ENCODE measurements at places on chromosomes 12 and 14.

DNA sequence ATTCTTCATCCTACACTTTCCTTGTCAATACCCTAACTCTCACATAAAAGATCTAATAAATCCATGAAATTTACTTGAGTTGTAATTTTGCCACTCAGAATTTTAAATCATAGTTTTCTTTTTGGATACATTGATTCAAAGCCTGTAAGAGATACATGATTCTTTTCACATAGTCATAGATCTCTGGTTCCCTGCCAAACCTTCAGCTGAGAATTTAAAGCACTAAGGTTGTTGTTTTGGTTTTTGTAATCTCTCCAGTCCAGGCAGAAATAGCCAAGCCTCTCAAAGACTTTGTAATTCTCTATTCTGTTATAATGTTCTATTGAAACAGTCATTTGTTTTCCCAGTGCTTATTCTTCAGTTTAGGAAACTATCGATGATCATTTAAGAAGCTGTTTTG is 273.9 kb downstream of the TRHDE start:
- no peak for DNase-seq

- DNase-seq = no peak
These were observed 510.6 kb downstream of the RERGL start for GRCh38 chr12:17579205-17580026.

- no peak for DNase-seq
These were observed 19.6 kb downstream of the LGMN start for GRCh38 chr14:92728759-92729364.

- DNase-seq = no peak
These were observed 219.8 kb downstream of the AEBP2 start for GRCh38 chr12:19659086-19659485.

GRCh38 chr12:92295523-92295922 is 149.9 kb upstream of the BTG1 start:
- DNase-seq = no peak

- peak; percentile 21 for DNase-seq
These were observed 9.0 kb upstream of the OR6J1 start for GRCh38 chr14:22653012-22653621.

DNA sequence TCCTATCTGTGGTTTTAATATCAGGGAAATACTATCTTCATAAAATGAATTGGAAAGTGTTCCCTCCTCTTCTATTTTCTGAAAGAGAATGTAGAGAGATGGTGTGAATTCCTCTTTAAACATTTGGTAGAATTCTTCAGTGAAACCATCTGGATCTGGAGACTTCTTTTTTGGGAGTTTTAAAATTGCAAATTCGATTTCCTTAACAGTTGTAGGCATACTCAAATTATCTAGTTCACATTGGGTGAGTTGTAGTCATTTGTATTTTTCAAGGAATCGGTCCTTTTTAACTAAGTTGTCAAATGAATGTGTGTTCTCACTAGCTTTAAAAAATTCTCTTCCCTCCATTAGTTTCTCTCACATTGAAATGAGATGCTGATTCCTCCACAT is 75.4 kb upstream of the CHST11 start:
- DNase-seq = no peak

DNA sequence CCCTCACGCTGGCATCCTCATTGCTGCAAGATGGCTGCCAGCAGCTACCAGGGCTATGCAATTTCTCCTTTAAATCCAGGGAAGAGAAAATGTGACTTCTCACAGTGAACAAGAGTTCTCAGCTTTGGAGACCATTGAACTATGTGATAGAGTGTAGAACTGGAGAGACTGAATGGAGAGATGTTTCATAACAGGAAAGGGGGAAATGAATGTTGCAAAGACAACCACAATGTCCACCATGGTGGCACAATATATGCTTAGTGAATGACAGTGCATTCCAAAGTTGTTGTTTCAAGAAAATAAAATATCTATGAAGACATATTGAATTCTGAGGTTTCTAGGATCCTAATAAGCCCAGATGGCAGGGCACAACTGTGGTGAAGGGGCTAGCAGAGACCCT is 13.2 kb upstream of the COCH start:
- DNase-seq = no peak

DNA sequence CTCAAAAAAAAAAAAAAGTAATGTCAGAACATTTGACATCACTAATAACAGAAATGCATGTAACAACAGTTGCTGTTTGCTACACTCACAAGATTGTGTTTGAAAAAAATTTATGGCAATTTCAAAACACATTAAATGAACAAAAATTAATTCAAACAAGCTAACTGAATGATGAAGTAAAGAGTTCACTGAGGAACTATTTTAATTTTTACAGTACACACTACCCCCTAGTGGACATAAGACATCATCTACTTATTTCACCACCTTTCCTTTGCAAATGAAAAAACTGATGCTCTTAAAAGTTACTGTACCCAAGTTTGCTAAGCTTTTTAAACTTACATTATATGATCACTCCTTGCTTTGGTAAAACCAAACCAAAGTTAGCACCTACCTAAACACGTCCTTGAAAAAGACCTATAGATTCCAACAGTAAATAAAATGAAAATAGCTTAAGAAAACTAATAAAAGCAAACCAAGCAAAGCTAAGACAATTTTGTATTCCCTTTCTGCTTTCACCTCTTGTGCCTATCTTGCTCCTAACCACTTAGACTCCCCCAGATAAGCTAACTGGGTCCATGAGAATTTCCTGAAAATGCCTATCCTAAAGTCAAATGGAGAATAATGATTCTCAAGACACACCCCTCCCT is 22.2 kb downstream of the UBE2N start:
- no peak for DNase-seq

GRCh38 chr14:71116568-71117122 is 209.4 kb downstream of the PCNX1 start:
- no peak for DNase-seq

GRCh38 chr12:6424008-6424347 is 20.8 kb upstream of the CD27 start:
- no peak for DNase-seq

GRCh38 chr14:102028733-102029132 is 58.1 kb downstream of the HSP90AA1 start:
- no peak for DNase-seq

GRCh38 chr12:113825705-113826104 is 140.4 kb downstream of the RBM19 start:
- DNase-seq = no peak

DNA sequence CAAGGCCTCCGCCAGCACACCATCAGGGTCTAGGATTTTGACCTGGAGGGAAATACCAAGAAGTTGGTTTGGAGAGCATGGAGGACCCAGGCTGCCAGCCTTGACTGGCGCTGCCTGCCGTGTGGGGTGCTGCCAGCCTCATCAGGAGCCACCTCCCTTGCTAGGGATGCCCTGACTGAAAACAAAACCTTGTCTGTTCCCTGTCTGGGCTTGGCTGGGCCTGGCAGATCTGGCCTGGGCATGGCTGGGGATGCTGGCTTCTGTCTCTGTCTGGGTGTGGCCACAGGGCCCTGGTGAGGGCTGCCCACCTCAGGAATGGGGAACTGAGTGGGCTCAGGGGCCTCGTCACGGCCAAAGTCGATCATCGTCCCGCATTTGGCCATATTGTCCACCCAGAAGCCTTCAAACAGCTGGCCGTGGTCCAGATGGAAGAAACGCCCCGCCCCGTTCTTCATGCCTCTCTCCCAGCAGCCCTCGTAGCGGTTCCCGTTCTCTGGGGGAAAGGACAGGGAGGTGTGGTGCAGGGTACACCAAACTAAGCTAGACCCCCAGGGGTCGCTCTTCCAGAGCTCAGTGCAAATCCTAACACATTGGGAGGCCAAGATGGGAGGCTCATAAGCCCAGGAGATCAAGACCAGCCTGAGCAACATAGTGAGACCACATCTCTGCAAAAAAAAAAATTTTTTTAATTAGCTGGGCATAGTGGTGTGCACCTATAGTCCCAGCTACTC is 16.5 kb downstream of the MORN3 start:
- DNase-seq = no peak

GRCh38 chr12:121465921-121466793 is 66.2 kb downstream of the RNF34 start:
- no peak for DNase-seq

GRCh38 chr12:24360057-24360456 is 410.6 kb upstream of the SOX5 start:
- DNase-seq = no peak

- DNase-seq = no peak
These were observed 6.3 kb upstream of the NFE2 start for GRCh38 chr12:54306925-54307741.

DNA sequence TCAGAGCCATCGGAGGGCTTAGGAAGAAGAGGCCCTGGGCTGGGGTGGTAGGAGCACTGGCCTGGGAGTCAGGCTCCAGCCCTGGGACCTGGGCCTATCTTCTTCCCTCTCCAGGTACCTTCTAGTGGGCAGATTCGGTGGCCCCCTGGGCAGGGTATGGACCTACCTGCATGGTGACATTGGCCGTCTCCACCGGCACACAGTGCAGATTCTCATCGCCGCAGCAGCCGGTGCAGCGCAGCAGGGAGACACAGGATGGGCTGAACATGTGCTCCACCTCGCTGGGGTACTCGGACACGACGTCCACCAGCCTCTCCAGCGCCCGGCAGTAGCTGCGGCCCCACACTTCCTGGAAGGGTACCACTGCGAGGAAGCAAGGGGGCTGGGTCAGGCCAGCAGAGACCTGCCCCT is 6.2 kb downstream of the PGF start:
- no peak for DNase-seq

DNA sequence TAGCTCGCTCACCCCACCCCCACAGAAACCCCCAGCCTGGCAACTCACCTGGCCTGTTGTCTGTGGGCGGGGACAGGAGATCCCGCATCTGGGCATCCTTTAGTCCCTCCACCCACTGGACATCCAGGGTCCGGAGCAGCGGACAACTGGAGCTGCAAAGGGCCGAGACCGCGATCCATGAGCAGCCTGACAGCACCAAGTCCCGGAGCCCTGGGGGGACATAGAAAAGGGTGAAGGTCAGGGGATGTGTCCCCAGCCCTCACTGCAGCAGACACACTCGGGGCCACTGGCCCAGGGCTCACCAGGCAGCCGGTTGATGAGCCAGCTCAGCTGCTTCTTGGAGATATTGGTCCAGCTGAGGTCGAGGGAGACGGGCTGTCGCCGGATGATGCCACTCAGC is 40.9 kb downstream of the RNF34 start:
- no peak for DNase-seq

DNA sequence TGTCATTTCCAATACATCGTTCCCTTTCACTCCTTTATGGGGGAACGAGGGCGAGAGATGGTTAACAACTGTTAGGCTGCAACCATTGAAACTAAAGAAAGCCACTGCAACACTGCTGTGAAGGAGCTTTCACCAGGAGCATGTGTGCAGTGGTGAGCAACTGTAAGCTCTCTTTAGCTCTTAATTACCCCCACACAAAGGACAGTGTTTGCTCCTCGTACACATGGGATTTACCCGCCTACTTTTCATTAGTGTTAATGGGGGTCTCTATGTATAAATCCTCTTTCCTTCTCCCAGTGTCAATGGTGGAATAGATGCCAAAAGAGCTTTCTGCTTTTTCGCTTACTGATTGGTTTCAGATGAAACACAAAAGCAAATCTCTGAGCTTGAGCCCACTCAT is 343.1 kb downstream of the FLRT2 start:
- DNase-seq = no peak

DNA sequence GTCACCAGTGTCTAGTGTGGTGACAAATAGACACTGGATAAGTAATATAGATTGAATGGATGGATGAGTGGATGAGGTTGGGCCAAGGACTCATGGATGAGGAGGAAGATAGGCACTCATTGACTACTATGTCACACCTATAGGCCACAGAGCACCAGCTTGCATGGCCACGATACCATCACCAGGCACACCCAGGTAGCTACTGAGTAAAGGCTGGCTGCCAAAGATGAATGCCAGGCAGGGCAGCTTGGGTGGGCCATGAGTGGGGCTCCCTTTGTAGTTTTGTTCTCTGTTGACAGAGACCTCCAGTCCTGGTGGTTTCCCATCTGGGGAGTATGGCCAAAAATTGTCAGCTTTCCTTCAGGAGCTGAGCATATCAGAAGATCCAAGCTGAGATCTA is 11.2 kb upstream of the KRT83 start:
- DNase-seq = no peak

DNA sequence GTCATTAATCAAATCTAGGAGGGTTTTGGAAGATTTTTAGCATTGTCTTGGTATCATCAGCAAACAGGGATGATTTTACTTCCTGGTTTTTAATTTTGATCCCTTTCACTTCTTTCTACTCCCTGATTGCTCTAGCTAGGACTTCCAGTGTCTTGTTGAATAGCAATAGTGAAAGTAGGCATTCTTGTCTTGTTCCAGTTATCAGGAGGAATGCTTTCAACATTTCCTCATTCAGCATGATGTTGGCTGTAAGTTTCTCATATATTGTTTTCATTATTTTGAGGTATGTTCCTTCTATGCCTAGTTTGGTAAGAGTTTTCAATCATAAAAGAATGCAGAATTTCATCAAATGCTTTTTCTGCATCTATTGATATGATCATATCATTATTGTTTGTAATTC is 244.2 kb upstream of the CLEC14A start:
- DNase-seq = no peak

DNA sequence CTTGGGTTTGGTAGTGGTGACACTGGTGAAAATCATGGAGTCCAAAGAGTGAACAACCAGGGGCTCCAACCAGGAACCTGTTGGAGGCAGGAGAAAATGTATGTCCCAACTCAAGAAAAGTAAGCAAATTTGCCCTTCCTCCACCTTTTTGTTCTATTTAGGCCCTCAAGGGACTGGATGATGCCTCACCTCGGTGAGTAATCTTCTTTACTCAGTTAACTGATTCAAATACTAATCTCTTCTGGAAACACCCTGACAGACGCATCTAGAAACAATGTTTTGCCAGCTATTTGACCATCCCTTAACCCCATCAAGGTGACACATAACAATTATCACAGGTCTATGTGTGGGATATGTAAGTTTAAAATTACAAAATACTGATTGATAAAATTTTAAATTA is 272.4 kb upstream of the FOXG1 start:
- DNase-seq = no peak

DNA sequence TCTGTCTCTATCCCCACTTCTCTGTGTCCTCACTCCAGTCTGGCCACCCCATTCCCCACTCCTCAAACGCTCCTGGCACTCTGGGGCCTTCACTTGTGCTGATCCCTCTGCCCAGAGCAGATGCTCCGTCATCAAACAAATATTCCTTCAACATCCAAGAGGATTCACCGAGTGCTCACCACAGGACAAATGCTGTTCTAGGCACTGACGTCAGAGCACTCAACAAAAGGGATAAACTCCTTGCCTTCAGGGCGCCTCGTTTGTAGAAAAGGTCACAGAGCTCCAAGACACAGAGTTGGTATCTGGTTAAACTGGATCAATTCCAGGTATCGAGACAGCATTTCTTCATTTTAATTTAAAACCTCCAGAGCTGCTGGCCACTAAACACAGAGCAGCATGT is 35.3 kb downstream of the PSMC1 start:
- DNase-seq = no peak

- no peak for DNase-seq
These were observed 158.5 kb downstream of the TGFB3 start for GRCh38 chr14:75823334-75823733.

- DNase-seq = no peak
These were observed 51.0 kb downstream of the IFT81 start for GRCh38 chr12:110175201-110175600.

GRCh38 chr14:76710056-76711010 is 50.9 kb upstream of the VASH1 start:
- no peak for DNase-seq
